ENCODE measurements at places on chromosomes 12 and 14. TPM values are rescaled to one million over a fixed set of nuclear protein-coding genes. Genes with fewer than 3 reads are reported as not detected.
A peak's percentile ranks its signal among the peaks of the same experiment; 100 is the strongest.

Gene OSGEP
- 19.4 TPM for total RNA-seq

DNA sequence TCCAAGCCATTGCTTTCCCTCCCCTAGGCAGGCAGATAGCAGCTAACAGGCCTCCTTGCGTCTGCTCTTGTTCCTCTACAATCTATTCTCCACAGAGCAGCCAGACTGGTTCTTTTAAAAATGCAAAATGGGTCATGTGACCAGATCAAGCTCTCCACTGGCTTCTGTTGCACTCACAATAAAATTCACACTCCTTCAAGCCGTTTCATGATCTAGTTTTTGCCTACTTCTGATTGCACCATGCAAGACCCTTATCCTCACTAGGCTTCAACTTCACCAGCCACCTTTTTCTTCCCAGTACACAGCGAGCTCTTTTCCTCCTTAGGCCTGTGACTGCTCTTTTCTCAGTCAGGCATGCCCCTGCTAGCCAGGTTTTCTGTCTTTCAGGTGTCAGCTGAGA lies 6.1 kb upstream of the KRAS start:
- no peak for DNase-seq
- H3K4me1 ChIP-seq, result peaks cover 1% of the 10 kb centered on the region
- H3K27me3 ChIP-seq, result no peaks in the 10 kb centered on the region
- H3K36me3 ChIP-seq, result no peaks in the 10 kb centered on the region
- no peak overlapping the region for H3K4me3 ChIP-seq

Gene IL26
- total RNA-seq, result not detected

Gene FGF6
- not detected for total RNA-seq

- no peaks in the 10 kb centered on the region for H3K36me3 ChIP-seq
- H3K4me3 ChIP-seq, result no peak overlapping the region
- H3K27me3 ChIP-seq, result peaks cover 57% of the 10 kb centered on the region
- no peak for DNase-seq
- peaks cover 53% of the 10 kb centered on the region for H3K4me1 ChIP-seq
- H3K27ac ChIP-seq, result peak overlapping the region; percentile 52
These were observed 2.6 kb upstream of the PPP1R1A start for GRCh38 chr12:54590978-54591591.

Gene NT5DC3
- 3.1 TPM for total RNA-seq

Gene KRT6C
- total RNA-seq, result not detected

Measured in left ventricle myocardium inferior (tissue), 1 donor.